ENCODE measurements at places on chromosomes 16 and 17. TPM values are rescaled to one million over a fixed set of nuclear protein-coding genes. Genes with fewer than 3 reads are reported as not detected.
A peak's percentile ranks its signal among the peaks of the same experiment; 100 is the strongest.

DNA sequence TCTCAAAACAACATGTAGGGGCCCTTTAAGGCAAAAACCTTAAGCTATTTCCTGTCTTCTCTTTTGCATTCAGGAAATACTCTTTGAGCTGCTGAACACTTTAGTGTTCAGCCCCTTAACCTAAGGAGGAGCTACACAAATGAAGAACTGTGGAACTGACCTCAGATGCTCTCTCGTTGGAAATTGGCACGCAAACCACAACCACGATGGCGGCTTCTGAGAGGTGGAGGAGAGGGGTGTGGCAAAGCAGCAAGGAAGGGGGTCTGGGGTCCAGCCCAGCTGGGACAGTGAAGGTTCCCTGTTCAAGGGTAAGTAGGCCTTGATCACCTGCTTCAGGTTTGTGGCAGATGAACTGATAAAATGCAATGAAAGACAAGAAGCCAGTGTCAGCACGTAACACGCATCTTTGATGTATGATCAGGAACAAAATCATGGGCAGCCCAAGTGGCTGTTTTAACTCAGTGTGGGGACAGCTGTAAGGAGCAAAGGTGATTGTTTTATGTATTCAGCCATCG is 291.6 kb upstream of the TNRC6C start:
- no peak for DNase-seq

DNA sequence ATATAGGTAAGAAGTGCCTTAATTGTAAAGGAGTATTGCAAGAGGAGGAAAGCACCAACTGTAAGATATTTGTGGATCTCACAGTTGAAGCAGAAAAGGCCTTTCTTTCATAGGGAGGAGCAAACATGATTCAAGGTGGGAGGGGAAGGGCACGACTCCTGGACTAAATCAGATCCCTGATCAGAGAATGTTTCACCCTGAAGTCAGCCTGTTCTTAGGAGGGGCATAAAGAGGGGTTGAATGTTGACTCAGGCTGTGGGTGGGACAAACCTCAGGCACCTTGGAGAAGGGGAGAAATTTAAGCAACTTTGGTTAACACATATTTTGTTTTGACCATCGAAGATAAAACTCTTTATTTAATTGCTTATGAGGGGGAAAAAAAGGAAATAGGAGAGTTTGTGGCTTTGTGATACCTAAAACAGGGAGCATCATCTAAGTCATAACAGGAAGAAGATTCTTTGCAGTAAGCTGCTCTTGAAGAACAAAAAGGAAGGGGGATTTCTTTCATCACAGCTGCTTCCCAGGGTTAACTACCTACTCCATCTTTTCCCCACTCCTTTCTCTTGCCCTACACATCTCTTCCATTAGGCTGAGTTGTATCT is 158.6 kb upstream of the ZNF267 start:
- peak; percentile 25 for DNase-seq

DNA sequence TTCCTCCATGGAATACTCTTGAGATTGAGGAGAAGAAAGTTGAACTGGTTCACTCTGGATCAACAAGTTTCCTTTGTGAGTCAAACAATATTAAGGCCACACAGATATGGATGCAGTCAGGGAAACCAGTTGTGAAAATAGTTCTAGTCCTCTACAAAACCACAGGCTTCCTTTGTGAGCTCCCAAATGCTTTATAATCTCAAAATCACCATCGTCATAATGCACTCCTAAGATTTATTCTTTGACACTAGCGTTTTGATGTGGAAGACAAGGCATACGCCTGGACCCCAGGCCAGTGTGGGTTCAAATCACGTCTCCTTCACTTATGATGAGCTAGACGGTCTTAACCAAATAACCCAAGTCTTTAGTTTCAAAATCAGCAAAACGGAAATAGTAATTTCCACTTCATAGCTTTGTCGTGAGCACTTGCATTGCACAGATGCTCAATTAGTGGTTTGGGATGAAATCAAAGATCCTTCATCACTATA is 142.6 kb downstream of the STX8 start:
- peak; percentile 53 for DNase-seq

DNA sequence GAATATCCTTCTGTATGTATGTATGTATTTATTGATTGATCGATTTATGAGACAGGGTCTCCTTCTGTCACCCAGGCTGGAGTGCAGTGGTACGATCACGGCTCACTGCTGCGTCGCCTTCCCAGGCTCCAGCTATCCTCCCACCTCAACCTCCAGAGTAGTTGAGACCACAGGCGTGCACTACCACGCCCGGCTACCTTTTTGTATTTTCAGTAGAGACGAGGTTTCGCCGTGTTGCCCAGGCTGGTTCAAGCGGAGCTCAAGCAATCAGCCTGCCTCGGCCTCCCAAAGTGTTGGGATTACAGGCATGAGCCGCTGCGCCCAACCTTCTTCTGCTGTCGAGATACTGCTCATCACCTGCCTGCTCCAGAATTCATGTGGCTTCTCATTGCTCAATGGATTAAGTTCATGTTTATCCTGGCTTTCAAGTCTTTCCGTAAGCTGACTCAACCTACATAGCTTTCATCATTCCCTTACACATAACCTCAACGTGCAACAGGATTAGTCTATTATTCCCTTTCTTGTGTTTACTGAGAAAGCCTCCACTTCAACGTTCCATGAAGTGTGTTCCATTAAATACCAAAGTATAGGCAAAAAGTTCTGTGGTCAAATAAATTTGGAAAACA is 13.6 kb downstream of the TAC4 start:
- DNase-seq, result no peak

- no peak for DNase-seq
These were observed 89.1 kb upstream of the CORO6 start for GRCh38 chr17:29711588-29712385.

- DNase-seq, result peak; percentile 92
These were observed 363 bp upstream of the MIF4GD start for GRCh38 chr17:75271233-75271954.

Gene CMTM4
- total RNA-seq, result 19.5 TPM

DNA sequence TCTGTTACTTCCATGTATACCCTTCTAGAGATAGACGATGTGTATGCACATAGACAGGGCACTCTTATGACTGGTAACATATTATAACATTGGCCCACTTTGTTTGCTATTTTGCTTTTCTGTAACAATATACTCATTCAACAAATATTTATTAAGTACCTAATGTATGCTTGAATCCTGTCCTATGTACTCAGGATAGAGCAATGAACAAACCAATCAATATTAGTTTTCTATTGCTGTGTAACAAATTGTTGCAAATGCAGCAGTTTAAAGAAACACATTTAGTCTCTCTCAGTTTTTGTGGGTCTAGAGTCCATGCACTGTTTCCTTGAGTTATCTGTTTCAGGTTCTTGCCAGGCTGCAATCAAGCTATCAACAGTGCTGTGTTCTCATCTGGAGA is 29.7 kb upstream of the TENT4B start:
- DNase-seq, result no peak

DNA sequence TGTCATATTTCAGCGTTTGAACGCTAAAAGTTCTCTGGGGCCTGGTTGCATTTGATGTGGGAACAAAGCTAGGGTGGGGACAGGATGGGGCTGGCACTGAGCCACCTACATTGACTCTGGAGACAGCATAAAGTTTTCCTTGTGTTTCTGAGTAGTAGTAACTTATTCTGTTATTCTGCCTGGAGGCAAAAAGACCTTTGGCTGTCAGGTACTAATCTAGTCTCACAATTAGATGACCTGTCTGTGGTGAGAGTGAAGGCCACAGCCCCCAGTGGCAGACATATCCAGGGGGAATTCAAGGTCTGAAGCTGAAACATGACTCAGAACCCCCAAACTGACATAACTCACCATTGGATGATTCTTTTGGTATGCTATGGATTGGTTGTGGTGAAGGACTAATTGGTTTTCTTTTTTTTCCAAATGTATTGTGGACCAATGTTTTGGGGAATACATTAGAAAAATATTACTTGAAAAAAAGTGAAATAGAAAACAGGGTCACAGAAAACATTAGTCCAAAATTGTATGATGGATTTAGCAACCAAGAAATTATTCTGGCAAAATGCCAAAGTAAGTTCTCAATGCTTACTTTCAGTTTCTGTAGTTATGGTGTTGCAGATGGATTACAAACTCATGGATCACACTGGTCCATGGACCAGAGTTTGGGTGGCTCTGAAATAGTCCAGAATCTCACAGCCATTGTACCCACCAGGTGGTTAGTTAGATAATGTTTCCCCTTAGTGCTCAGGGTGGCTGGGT is 10.5 kb upstream of the SALL1 start:
- peak; percentile 66 for DNase-seq

DNA sequence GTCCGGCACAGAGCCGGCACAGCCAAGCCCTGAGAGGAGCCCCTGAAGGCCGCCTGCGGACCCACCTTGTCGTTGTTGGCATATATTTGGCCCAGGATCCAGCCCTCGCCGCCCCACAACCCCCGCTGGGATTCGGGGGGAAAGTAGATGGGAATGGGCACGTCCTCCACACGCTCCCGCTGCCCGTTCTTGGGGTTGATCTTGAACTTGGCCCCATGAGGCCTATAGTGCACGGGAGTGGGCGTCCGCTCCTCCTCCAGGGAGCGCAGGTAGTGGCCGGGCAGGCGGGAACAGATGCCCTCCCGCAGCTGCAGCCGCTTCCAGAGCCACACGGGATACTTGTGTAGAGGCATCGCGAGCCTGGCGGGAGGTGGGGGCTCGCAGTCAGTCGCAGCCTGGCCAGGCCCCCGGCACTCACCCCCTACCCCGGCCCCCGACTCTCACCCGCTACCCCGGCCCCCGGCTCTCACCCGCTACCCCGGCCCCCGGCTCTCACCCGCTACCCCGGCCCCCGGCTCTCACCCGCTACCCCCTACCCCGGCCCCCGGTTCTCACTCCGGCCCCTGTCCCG is 387 bp downstream of the MRPL28 start:
- DNase-seq, result peak; percentile 54

- DNase-seq, result no peak
These were observed 523.6 kb downstream of the GRIN2A start for GRCh38 chr16:9658586-9658985.

- DNase-seq, result no peak
These were observed 173.5 kb downstream of the NPIPB11 start for GRCh38 chr16:29232811-29233704.

GRCh38 chr17:33492731-33493265 is 199.7 kb upstream of the ASIC2 start:
- DNase-seq, result no peak

Gene KCNH4
- total RNA-seq, result not detected

Gene DLG4
- total RNA-seq, result 13.1 TPM

DNA sequence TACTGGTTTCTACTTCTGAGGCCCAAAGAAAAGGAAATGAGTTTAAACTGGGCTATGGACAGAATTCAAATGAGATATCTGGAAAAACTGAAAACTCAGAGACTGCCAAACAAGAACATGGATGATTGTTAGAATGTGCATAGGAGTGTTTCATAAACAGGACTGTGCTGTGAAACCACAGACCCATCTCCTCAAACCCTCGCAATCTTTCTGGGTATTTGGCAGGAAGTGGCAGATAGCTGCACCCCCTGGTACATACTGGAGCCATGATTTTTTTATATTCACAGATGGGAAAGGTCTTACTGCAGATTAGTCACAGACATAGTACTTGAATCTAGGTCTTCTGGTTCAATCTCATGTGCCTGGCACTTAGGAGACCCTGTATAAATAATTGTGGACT is 145.0 kb downstream of the CCDC182 start:
- no peak for DNase-seq

Gene ABCA10
- total RNA-seq, result 0.11 TPM

DNA sequence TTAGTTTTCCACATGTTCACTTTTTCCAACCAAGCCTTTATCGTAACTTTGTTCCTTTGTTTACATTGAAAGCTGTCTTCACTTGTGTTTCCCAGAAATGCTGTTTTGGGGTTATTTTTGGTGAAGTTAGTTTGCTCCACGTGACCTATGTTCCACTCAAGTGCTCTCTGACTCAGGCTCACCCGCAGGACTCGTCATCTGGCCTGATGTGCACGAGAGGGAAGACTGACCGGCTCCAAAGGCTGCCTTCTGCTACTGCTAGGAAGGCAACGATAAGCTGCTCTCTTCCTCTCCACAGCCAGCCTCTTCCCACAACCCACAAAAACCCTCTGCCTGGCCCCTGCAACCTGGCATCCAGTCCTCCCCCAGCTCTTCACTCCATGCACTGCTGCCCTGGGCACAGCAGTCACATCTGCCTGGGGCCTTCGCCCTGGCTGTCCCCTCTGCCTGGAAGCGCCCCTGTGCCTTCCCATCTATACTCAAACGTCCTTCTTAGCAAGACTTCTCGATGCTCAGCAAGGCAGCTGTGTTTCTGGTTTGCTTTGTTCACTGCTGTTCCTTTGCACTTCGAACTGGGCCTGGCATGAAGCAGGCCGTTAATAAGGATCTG is 28.0 kb downstream of the ZCCHC14 start:
- DNase-seq, result peak; percentile 98
